Stimulated activated CD8-positive, alpha-beta memory T cell treated with anti-CD3 and anti-CD28 coated beads, Interleukin-2, amount 100 ng/mL, for 1 hour (primary cell): ENCODE measurements at places on chromosomes 3 and 15.

- no peak for DNase-seq
These were observed 105.5 kb upstream of the MRPL3 start for GRCh38 chr3:131608296-131608695.

GRCh38 chr3:128427872-128428822, 38.5 kb downstream of the DNAJB8 start:
- DNase-seq: no peak

- DNase-seq: no peak
These were observed 850.3 kb upstream of the CADM2 start for GRCh38 chr3:84108442-84108971.

GRCh38 chr3:191555037-191555436, 94.1 kb downstream of the PYDC2 start:
- no peak for DNase-seq

DNA sequence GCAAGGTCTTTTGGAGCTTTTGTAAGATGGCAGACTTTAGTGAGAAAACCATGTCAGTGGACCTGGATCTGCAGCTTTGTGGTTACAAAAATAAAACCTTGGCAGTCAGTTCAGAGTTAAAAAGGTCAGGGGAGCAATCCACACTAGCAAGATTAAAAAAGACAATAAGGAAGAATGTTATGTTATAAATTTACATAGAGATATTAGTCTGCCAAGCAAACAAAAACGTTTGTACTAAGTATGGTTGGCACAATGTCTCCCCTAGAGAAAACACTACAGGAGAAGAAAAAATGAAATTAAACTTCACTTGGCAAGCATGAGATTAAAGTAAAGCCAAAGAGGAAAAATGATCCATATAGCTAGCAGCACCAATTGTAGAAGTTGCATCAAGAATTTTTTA, 205.0 kb downstream of the LSAMP start:
- no peak for DNase-seq
